GM23338 (cell line): ENCODE measurements at places on chromosomes 2 and 18.

- DNase-seq = no peak
These were observed 29.9 kb downstream of the ABCB11 start for GRCh38 chr2:169001116-169001815.

DNA sequence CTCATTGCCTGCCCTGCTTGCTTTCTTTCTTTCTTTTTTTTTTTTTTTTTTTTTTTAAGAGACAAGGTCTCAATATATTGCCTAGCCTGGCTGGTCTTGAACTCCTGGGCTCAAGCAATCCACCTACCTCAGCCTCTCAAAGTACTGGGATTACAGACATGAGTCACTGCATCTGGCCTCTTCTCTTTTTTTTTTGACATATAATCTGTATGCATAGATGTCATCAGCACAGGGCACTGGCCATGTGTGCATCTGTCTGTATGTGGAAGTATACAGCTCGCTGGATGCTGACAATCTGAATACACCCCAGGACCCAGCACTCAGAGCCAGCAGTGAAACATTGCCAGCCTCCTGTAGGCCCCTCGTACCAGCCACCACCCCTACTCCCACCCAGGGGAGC lies 49.5 kb downstream of the TFCP2L1 start:
- DNase-seq = no peak

DNA sequence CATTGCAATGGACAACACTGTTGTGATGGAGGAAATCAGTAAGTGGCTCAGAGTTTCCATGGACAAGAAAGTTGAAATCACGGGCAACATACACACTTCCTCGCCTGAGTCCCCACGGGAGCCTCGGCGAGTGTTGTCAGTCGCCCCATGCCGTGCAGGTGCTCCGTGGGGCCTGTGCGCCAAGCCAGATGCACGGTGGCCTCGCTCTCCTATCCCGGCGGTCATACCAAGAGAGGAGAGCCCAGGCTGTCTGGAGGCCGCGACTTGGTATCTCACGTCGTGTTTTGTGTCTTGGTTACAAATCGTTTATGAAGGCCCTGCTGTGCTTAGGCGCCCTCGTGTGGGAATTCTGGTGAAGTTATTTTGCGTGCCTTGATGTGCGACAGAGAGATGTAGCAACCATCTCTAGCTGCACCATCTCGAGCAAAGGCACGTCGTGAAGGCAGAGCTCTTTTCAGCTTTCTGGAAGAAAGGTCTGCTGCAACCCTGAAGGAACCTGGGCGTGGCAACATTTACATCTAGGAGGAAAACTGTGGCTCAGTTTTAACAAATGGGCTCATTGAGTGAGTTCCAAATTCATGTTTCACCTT lies 21.8 kb downstream of the ATG4B start:
- DNase-seq = peak; percentile 82

DNA sequence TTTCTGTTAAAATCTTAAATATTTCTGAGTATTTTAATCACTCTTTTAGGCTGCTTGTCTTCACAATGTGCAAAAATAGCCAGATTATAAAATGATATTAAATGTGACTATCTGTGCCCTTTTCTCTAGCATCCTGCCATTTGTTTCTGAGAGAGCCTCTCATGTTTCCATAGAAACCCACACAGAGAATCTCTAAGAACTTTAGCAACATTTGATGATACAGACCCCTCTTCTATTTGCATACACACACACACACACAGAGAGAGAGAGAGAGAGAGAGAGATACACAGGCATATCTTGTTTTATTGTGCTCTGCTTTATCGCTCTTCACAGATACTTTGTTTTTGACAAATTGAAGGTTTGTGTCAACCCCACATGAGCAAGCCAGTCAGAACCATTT lies 134.5 kb upstream of the DDX18 start:
- no peak for DNase-seq

GRCh38 chr18:41153871-41154270 lies 801.2 kb upstream of the PIK3C3 start:
- no peak for DNase-seq

- DNase-seq = peak; percentile 14
These were observed 8.8 kb upstream of the FECH start for GRCh38 chr18:57595347-57595746.

DNA sequence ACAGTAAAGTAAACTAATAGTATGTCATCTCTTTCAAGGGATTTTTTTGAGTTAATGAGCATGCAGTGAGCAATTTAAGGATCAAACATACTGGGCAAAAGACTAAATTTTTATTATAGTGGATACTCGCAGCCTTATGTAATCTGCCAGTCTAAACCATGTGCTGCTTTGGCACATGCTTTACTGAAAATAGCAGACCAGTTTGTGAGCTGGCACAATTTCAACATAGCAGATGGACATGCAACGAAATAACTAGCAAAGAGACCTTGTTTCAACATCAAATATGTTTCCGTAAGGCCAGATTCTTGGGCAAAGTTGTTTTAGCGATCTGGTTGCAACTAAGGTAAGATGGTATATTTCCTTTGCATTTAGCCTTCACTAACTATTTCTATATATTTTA lies 807.3 kb downstream of the NR4A2 start:
- no peak for DNase-seq

GRCh38 chr2:170905864-170906263 lies 23.2 kb upstream of the GORASP2 start:
- peak; percentile 21 for DNase-seq

DNA sequence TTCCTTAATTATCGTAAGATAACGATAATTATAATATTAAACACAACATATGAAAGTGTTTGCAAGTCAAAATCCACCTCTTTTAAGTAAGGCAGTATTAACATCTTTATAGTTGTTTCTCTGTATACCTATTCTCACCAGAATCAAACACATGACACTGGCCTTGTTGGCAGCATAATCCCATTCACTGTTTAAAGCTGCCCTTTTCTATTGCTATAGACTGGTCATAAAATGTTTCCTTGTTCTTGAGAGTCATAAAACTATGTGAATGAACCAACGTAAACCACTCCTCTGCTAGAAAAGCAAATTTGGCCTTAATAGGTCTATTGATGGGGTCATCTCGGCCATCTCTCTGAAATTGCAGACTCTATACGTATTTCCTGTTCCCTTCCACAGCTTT lies 293.1 kb downstream of the SLC8A1 start:
- DNase-seq = no peak

GRCh38 chr2:235725016-235725489 lies 231.2 kb downstream of the AGAP1 start:
- DNase-seq = no peak

DNA sequence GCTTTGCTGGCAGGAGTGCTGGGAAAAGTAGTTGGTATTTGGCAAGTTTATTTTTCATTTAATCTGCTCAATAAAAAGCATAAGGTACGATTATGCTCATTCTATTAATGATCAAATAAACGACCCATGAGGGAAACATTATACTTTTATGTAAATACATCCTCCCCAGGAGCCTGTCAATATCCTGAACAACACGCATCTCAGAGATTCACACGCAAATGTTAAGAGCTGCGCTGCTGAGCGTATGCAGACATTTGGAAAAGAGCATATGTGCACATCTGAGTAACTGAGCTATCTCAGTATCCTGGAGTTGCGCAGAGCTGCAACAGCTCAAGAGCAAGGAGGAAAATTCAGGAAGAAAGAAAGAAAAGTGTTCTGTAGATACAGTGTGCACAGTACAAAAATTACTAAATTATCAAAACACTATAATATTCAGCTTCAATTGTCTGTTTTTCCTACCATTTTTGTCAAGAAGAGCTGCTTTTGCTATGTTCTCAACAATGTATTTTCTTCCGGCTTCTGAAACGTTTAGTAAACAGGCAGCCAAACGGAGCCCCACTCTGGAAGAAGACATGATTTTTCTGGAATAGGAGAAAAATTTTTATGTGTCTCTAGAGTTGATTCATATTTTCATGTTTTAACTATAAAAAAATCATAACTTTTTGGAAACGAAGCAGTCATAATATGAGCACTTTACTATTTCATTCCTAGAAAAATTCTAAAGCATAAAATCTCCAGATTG lies 2.4 kb downstream of the FTCDNL1 start:
- DNase-seq = no peak

DNA sequence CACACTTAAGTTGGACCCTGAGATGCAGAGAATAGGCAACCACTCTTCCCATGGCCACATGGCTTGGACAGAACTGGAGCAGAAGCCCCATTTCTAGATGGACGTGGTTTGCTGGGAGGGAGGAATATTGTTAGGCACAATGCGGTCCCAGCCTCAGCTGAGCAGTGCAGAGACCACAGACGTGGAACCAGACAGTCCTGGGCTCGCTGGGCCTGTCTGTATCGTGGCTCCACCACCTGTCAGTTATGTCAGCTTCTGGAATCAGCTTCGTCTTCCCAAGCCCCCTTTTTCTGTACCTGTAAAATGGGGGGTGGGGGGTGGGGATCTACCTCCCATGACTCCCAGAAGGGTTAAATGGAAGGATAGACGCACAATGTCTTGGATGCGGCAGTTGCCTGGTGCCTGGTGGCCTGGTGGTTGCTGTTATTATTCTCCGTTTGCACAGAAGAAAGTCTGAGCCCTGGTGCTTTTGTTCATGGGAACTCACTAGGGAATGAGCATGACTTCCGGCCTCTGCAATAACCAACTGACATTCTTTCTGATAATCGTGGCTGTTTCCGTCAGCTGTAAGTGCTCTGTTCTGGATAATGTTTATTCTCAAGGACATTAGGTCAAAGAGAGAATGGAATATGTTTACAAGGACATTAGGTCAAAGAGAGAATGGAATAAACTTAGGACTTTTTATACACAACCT lies 31.4 kb downstream of the COLEC11 start:
- no peak for DNase-seq

- no peak for DNase-seq
These were observed 178.0 kb downstream of the DLGAP1 start for GRCh38 chr18:4276953-4277585.
